ENCODE measurements at places on chromosomes 12 and 14. TPM values are rescaled to one million over a fixed set of nuclear protein-coding genes. Genes with fewer than 3 reads are reported as not detected.

KRT71 gene
- polyA plus RNA-seq = 0.04 TPM

SLCO1A2 gene
- 0.06 TPM for polyA plus RNA-seq

EEF1AKMT3 gene
- 8.0 TPM for polyA plus RNA-seq

VPS33A gene
- polyA plus RNA-seq = 18.3 TPM

KLRD1 gene
- 2.6 TPM for polyA plus RNA-seq

MYRFL gene
- 14.9 TPM for polyA plus RNA-seq

TMEM19 gene
- 19.5 TPM for polyA plus RNA-seq

PMCH gene
- polyA plus RNA-seq = 0.18 TPM

METAP2 gene
- polyA plus RNA-seq = 88.1 TPM

DNA sequence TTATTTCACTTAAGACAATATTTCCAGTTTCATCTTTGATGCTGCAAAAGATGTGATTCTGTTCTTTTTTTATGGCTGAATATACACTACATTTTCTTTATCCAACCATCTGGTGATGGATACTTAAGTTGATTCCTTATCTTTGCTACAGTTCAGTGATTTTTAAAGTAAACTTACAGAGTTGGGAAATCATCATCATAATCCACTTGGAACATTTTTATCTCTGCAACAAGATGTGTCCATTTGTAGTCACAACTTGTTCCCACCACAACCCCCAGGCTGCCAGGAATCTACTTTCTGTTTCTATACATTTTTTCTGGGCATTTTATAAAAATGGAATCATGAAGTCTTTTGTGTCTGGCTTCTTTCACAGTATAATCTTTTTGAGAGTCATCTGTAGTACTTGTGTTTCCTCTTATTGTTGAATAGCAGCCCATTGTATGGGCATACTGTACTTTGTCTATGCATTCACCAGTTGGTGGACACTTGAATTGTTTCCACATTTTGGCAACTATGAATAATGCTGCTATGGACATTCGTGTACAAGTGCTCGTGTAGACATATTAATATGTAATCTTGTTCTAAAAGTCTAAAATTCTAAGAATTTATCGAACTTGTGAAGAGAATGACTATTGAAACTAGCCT lies 212.5 kb upstream of the DDHD1 start:
- H3K4me1 ChIP-seq = no peaks in the 10 kb centered on the region
- no peaks in the 10 kb centered on the region for H3K36me3 ChIP-seq
- no peak for DNase-seq
- no peak overlapping the region for H3K27ac ChIP-seq
- no peaks in the 10 kb centered on the region for H3K27me3 ChIP-seq

DNA sequence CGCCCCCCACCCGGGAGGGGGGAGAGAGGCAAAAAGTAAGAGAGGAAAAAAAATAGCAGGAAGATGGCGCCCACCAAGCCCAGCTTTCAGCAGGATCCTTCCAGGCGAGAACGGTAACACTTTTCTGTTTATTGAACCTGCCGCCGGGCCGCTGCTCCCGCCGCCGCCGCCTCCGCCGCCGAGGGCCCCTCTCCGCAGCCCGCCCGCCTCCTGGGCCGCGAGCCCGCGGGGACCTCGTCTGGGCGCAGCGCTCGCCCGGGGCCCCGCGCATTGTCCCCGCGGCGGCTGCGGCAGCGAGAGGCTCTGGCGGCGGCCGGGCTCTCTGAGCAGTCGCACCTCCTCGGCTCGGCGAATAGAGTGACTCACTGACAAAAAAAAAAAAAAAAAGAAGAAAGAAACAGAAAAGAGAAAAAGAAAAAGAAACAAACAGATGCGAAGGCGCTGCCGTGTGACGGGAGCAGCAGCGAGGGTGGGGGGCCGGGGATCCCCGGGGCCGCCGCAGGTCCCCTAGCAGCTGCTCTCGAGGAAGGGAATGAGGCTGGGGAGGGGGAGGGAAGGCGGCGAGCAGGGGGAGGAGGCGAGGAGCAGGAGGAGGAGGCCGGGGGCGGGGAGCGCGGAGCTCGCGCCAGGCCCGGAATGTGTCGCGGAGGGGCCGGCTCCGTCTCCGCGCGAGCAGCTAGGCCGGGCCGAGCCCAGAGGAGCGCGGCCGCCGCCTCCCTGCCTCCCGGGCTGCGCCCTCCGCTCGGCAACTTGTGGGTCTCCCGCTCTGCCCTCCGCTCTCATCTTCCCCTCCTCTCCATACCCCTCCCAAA lies 781 bp downstream of the NPAS3 start:
- peaks cover 2% of the 10 kb centered on the region for H3K4me1 ChIP-seq
- H3K36me3 ChIP-seq = no peaks in the 10 kb centered on the region
- H3K27ac ChIP-seq = peak overlapping the region; percentile 50
- peak overlapping the region; percentile 53 for H3K4me3 ChIP-seq

- H3K4me1 ChIP-seq = peaks cover 50% of the 10 kb centered on the region
- no peak overlapping the region for H3K4me3 ChIP-seq
- H3K36me3 ChIP-seq = no peaks in the 10 kb centered on the region
- no peaks in the 10 kb centered on the region for H3K27me3 ChIP-seq
- DNase-seq = no peak
These were observed 5.9 kb downstream of the POMT2 start for GRCh38 chr14:77314539-77315457.

DNA sequence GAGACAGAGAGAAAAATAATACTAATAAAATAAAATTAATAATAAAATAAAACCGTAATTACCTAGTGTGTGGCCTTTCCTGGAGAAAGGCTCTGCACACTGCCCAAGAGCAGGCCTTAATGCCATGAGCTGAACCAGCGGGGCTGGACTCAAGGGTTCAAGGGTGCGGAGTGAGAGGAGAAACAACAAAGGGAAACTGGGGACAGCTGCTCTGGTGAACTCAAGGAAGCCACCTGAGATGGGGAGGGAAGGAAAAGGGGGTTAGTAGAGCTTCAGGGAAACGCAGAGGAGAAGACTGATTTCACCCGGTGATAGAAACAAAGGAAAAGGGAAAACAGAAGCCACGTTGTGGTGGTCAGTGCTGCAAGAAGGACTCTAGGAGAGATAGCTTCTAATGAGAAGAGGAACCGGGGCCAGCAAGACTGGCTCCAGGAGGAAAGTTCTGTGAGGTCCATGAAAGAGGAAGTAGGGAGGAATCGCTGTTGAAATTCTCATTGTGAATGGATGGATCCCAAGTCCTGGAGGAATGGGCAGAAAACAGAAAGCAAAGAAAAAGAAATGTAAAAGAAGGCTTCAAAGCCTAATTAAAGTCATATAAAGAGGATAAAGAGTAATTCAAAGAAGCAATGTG lies 48.3 kb upstream of the BCL2L14 start:
- H3K27me3 ChIP-seq = no peaks in the 10 kb centered on the region
- no peak overlapping the region for H3K4me3 ChIP-seq
- no peak for DNase-seq
- no peak overlapping the region for H3K27ac ChIP-seq
- H3K4me1 ChIP-seq = peaks cover 5% of the 10 kb centered on the region

DNA sequence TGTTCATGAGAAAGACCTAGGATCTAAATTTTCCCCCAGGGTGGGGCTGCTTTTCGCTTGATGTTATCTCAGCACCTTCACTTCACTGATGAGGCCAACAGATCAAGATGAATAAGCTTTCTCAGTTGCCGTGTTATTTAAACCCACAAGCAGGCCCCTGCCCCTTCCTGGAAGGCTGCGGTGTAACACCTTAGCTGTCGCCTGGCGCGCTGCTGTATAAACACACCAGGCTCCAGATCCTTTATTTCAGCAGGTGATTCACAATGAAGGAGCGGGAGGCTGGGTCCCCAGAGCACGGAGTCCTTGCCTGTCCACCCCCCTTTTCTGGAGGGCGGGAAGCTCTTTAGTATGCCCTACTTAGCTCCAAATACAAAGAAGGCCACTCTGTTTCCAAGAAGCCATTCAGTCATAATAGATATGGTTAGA lies 515.4 kb downstream of the FUT8 start:
- no peaks in the 10 kb centered on the region for H3K4me1 ChIP-seq
- peaks cover 7% of the 10 kb centered on the region for H3K27me3 ChIP-seq
- no peaks in the 10 kb centered on the region for H3K36me3 ChIP-seq
- no peak for DNase-seq

GRCh38 chr14:25150401-25150800 lies 100.5 kb upstream of the STXBP6 start:
- no peaks in the 10 kb centered on the region for H3K4me1 ChIP-seq
- no peak overlapping the region for H3K27ac ChIP-seq
- no peaks in the 10 kb centered on the region for H3K36me3 ChIP-seq
- DNase-seq = no peak
- H3K27me3 ChIP-seq = peaks cover 3% of the 10 kb centered on the region
- H3K4me3 ChIP-seq = no peak overlapping the region

GRCh38 chr12:68536885-68537485 lies 73.7 kb upstream of the RAP1B start:
- no peak overlapping the region for H3K27ac ChIP-seq
- DNase-seq = no peak
- H3K4me1 ChIP-seq = peaks cover 17% of the 10 kb centered on the region
- H3K27me3 ChIP-seq = no peaks in the 10 kb centered on the region
- H3K4me3 ChIP-seq = no peak overlapping the region
- H3K36me3 ChIP-seq = no peaks in the 10 kb centered on the region

DNA sequence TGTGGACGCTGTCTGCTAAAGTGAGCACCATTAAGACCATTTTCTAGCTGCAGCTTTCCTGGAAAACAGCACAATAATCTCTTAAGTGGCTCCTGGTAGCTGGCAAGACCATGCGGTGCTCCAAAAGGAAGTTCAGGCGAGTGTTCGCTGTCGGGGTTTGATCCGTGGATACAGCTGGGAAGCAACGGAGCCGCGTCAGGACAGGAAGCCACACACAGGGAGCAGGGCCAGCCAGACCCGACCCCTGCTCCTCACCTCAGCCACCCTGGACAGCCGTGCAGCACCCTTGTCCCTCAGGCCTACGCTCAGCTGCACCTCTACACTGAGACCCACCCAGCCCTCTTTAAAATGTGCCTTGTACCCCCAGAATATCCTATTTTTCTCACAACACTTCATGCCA lies 19.4 kb downstream of the ZFYVE21 start:
- no peak for DNase-seq
- H3K27ac ChIP-seq = no peak overlapping the region
- H3K4me1 ChIP-seq = no peaks in the 10 kb centered on the region
- H3K4me3 ChIP-seq = no peak overlapping the region

DNA sequence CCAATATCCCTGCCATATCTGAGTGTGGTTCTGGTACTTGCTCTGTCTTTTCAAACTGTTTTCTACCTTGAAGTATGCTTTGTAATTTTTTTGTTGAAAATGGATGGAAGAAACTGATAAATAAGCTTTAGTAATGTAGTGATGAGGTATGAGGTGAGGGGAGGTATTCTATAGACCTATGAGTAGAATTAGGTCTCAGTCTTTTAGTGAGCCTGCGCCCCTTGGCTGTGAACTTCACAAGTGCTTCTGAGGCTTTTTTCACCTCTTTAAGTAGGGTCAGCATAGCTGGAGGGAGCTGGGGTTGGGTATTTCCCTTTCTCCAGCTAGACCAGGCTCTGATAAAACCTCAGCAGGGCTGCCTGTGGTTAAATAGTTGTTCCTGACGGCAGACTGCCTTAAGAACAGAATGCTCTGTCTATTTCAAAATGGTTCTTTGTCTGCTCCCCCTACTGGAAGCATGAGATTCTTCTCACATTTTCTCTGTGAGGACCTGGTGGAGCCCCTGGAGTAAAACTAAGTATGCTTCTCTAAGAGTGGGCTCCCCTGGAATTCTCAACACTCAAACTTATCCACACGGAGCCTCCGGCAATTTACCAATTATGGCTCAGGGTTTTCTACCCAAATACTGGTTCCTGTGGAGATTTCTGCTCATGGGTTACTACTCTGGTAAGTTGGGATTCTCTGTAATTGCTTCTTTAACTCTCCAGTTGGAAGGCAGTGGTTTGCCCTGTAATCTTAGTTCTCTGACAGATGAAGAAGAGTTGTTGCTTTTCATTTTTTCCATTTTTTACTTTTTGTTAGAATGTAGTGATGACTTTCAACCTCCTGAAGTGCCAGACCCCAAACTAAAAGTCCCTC lies 13.1 kb downstream of the KRT5 start:
- no peaks in the 10 kb centered on the region for H3K4me1 ChIP-seq
- H3K27ac ChIP-seq = no peak overlapping the region
- no peak overlapping the region for H3K4me3 ChIP-seq
- H3K27me3 ChIP-seq = peaks cover 3% of the 10 kb centered on the region
- no peak for DNase-seq

GRCh38 chr14:54794796-54795195 lies 107.8 kb downstream of the GCH1 start:
- H3K4me1 ChIP-seq = peaks cover 10% of the 10 kb centered on the region
- no peak overlapping the region for H3K27ac ChIP-seq
- H3K27me3 ChIP-seq = no peaks in the 10 kb centered on the region
- no peak overlapping the region for H3K4me3 ChIP-seq
- H3K36me3 ChIP-seq = peaks cover 7% of the 10 kb centered on the region

DNA sequence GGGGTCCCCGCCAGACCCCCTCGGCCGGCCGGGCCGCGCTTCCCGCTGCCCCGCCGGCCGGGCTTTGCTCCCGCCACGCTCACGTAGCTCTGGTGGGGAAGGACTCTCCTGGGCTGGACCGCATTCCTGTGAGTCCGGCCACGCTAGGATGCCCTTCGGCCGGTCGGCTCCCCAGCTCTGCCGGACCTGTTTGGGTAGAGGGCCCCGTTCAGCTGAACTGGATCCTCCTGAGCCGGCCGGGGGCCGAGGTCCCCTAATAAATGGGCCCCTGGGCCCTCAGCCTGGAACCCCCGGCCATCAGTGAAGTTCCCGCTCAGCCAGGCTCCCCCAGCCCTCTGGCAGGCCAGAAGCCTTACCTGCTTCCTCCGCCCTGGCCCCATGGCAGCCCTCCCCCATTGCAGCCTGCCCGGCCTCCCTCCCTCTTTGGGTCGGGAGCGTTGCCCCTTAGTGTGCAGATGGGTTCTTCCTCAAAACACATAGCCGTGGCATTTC lies 593 bp downstream of the UNC119B start:
- no peaks in the 10 kb centered on the region for H3K27me3 ChIP-seq
- DNase-seq = peak; percentile 22
- H3K27ac ChIP-seq = peak overlapping the region; percentile 46
- H3K36me3 ChIP-seq = peaks cover 19% of the 10 kb centered on the region
